A549 treated with CpdA at 1 μM for 4 hours (cell line): ENCODE measurements at places on chromosomes 7 and 10. TPM values are rescaled to one million over a fixed set of nuclear protein-coding genes. Genes with fewer than 3 reads are reported as not detected.

Gene ATOH7
- 0.17 to 0.48 TPM (median 0.31 TPM) in 5 replicates for total RNA-seq

Gene C10orf143
- total RNA-seq, result 0.49 to 1.0 TPM (median 0.80 TPM) in 5 replicates

Gene AQP1
- total RNA-seq, result 0.36 to 0.70 TPM (median 0.45 TPM) in 5 replicates

Gene ARHGAP22
- total RNA-seq, result 3.6 to 4.4 TPM (median 4.0 TPM) in 5 replicates

Gene LLCFC1
- total RNA-seq, result not detected in 5 replicates

Gene KNDC1
- total RNA-seq, result 0.82 to 2.5 TPM (median 2.1 TPM) in 5 replicates

Gene IKZF1
- total RNA-seq, result 0.01 TPM in 1 of 5 replicates, not detected in the others

Gene AGMO
- 0.59 to 1.2 TPM (median 0.71 TPM) in 5 replicates for total RNA-seq

Gene FAM200A
- 5.7 to 6.8 TPM (median 6.0 TPM) in 5 replicates for total RNA-seq

Gene AKR1C4
- total RNA-seq, result 0.26 to 0.42 TPM (median 0.37 TPM) in 5 replicates

Gene PAPOLB
- not detected in 5 replicates for total RNA-seq

Gene PIK3CG
- not detected in 5 replicates for total RNA-seq

Gene NXPH1
- total RNA-seq, result not detected in 5 replicates

Gene AKR1C2
- 3,008 to 3,788 TPM (median 3,160 TPM) in 5 replicates for total RNA-seq

Gene ELN
- 0.07 to 0.13 TPM (median 0.09 TPM) in 4 of 5 replicates, not detected in the other for total RNA-seq

Gene HYAL4
- total RNA-seq, result 0.08 to 0.13 TPM (median 0.09 TPM) in 3 of 5 replicates, not detected in the others

Gene AKR1C8
- 0.19 to 0.31 TPM in 2 of 5 replicates, not detected in the others for total RNA-seq

Gene ODAD2
- 0.05 to 0.27 TPM (median 0.09 TPM) in 4 of 5 replicates, not detected in the other for total RNA-seq

Gene TRIM50
- total RNA-seq, result not detected in 5 replicates

Gene TNS3
- total RNA-seq, result 72.5 to 87.3 TPM (median 84.6 TPM) in 5 replicates

Gene C10orf62
- 0.12 TPM in 1 of 5 replicates, not detected in the others for total RNA-seq

Gene FFAR4
- total RNA-seq, result 0.16 to 0.27 TPM (median 0.18 TPM) in 5 replicates
